Trophoblast cell (in vitro differentiated cells and primary cell): ENCODE measurements at places on chromosomes 5 and 9.
A peak's percentile ranks its signal among the peaks of the same experiment; 100 is the strongest.

DNA sequence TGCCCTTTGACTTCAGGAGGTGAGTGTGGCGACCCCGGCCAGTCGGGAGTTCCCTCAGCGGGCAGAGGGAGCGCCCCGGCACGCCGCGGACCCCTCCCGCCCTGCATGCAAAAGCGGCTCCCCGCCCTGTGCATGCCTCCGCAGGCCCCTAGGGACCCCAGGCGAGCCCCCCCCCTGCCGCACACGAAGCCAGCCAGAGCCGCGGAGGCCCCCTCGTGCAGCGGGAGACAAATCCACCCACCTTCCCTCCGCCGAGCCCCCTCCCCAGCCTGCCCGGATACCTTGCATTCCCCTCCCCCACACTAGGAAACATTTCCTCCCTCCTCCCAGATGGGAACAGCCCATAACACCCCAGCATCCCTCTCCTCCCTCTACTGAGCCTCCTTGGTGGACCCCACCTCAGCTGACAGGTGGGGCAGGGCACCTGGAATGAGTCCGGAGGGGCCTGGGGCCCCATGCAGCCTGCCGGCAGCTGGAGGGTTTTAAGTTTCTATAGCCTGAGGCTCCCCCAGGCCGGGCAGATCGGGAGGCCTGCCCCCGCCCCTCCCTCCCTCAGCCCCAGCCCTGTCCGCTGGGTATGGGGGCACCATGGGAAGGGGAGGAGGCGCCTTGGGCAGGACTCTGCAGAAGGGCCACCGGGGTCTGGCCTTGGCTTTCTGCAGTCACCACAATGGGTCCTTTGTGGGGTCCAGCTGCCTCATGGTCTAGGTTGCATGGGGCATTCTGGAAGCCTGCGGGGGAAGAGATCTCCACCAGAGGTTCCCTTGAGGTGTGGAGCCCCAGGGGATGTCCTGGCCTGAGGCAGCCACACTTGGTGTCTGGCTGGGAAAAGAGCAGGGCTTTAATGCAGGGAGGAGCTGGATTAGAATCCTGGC lies 601 bp downstream of the ERGIC1 start:
- peak; percentile 74 for DNase-seq

DNA sequence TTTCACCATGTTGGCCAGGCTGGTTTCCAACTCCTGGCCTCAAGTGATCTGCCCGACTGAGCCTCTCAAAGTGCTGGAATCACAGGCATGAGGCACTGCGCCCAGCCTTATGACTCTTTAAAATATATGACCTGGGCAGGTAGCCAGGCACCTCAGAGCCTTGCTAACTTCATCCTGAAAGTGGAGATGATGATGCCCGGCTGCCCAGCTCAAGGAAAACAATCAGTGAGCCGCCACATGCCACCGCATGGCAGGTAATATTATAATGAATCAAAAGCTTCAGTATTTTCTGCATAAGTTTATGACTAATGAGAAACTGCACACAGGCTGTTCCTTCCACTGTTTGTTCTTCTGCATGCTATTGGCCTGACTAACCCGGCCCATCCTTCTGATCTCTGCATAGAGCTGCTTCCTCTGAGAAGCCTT lies 30.4 kb upstream of the DMRT1 start:
- no peak for DNase-seq

- no peak for DNase-seq
These were observed 97.7 kb upstream of the CDH6 start for GRCh38 chr5:31095796-31096195.

DNA sequence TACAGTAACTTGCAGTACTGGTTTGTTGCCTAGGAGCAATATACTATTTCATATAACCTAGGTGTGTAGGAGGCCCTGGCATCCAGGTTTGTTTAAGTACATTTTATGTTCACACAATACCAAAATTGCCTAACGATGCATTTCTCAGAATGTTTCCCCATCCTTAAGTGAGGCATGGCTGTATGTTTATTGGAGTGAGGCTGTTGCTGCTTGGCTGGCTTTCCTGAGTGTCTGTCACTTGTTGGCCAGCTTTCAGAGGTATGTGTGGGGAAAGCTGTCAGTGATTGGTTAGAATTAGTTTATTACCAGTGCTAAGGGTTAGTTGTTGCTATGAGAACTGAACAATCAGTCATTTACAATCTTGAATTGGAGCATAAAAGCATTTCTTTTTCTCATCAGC lies 154.1 kb upstream of the CDH12 start:
- DNase-seq, result no peak

DNA sequence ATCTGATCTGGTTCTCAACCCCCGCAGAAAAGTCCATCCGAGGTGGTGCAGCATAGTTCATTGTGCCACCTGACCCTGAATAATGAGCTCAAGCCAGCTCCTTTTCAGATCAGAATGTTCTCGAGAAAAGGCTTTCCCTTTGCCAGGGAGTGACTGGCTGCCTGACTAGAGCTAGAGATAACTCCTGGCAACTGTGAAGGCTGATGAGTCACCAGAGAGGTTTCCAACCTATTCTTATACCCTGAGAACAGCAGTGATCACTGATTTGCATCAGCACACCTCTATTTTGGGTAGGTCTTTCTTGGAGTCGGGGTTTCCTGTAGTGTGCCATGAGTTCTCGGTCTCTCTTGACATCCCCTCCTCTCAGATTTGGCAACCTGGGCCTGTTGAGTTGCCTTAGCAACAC lies 127.9 kb downstream of the PIK3R1 start:
- peak; percentile 51 for DNase-seq

- no peak for DNase-seq
These were observed 404.8 kb upstream of the SLC30A5 start for GRCh38 chr5:68689010-68689409.

DNA sequence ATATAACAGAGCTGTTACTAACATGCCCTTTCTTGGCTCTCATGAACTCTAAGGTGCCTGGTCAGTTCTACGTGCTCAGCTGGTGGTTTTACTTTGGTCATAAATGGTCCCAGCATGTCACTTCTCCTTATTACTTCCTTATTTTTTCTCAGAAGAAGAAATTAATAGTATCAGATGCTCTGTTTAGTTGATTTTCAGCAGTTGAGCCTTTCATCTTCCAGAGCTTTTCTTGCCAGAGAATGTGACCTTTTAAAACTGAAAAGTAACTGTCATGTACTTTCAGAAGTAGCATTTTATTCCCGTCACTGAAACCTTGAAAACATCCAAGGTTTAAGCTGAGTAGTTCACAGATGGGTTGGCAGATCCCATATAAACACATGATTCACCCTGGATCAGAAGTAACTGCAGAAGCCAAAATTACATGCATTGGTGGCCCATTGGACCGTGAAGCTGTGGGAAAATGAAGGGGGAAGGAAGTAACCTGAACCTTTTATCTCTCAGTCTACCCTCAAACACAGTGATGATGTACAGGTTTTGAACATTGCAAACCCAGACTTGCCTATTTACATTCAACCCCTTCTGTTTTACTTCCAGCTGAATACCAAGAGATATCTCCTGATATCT lies 50.5 kb downstream of the HACD4 start:
- DNase-seq, result no peak

DNA sequence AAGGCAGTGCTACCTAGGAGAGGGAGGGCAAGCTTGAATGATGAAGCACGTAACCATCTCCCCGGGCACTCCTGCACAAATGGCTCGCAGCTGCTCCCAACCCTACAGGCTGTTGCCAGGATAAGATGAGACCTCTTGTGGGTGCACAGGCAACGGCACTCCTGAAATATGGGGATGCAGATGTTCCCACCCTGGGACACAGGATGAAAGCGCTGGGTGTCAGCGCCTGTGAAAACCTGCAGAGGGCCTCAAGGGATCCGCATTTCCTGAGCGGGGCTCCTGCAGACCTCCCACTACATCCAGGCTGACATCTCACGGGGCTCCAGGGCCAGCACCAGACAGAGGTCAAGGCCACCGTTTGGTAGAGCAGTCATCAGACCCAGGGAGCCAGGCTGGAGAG lies 60.7 kb downstream of the SMIM23 start:
- no peak for DNase-seq

DNA sequence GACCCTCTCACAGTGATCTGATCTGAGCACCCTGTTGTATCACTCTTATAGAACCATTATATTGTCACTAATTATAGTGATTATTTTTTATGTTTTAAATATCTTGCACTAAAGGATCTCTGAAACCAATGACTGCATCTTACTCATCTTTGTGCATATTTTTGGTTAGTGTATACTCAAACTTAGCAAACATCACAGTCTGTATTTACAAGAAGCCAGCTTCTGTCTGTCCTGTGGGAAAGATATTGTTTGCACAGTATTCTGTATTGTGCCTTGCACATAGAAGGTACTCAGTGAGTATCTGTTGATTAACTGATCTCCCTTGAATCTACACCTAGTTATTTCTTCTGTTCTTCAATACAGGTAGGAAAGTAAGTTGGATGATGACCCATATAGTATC lies 131.5 kb downstream of the PAM start:
- no peak for DNase-seq

DNA sequence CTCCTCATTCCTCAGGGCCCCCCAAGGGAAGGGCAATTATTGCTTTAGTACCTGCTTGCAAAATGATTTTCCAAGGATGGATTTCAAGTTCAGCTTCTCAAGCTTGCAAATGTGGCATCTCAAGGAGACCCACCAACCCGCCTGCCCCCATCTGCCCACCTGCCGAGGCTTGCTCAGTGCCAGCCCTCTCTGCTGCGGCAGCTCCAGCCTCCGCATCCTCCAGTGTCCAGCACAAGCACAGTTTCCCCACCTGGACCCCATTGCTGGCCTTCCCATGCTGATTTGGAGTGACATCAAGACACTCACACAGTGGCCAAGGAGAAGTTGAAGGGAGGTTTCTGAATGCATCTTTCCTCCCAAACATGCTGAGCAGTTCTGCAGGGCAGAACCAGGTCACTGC lies 31.2 kb downstream of the MED10 start:
- no peak for DNase-seq

GRCh38 chr9:15300218-15300617 lies 6.8 kb downstream of the TTC39B start:
- DNase-seq, result no peak

DNA sequence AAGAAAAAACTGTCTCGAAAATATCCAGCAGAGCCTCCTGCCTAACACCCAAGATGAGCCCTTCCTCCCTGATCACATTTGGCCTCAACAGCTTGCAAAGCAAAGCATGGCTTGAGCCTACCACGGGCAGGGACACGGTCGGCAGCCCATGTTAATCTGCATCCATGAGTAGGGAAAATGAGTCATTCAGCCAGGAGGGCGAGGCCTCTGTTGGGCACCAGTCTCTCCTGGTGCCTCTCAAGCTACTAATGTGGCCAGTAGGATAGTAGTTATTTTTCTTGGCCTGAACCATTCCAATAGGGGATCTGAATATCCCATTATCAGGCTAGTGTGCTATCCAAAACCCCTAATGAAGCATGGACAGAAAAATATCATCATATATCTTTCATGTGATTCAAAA lies 43.0 kb upstream of the SHB start:
- no peak for DNase-seq
